ENCODE measurements at places on chromosomes 1 and 21. TPM values are rescaled to one million over a fixed set of nuclear protein-coding genes. Genes with fewer than 3 reads are reported as not detected.

SH3D21 gene
- 1.5 TPM for total RNA-seq

OR14K1 gene
- total RNA-seq, result not detected

CFHR2 gene
- total RNA-seq, result 295 TPM

PLEKHN1 gene
- total RNA-seq, result 0.28 TPM

COX20 gene
- total RNA-seq, result 13.4 TPM

ALX3 gene
- total RNA-seq, result not detected

NR0B2 gene
- 79.2 TPM for total RNA-seq
